ENCODE measurements at places on chromosomes 2 and 18. TPM values are rescaled to one million over a fixed set of nuclear protein-coding genes. Genes with fewer than 3 reads are reported as not detected.

DNA sequence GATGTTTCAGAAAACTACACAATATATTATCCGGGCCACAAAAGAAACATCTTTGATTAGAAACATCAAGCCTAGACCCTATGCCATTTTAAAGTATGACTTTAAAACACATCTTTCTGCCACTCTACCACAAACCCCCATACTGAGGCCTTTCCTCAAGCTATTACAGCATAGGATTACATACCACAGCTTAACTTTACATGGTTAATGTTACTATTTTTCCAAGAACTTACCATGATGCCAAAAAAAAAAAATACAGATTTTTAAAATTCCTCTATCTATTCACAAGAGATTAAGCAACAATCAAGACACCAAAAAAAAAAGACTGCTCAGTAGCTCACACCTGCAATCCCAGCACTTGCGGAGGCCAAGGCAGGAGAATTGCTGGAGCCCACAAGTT is 9.0 kb downstream of the NCKAP1 start:
- no peaks in the 10 kb centered on the region for H3K4me1 ChIP-seq
- DNase-seq = no peak
- H3K36me3 ChIP-seq = no peaks in the 10 kb centered on the region
- H3K27ac ChIP-seq = no peak overlapping the region
- no peaks in the 10 kb centered on the region for H3K27me3 ChIP-seq

DNA sequence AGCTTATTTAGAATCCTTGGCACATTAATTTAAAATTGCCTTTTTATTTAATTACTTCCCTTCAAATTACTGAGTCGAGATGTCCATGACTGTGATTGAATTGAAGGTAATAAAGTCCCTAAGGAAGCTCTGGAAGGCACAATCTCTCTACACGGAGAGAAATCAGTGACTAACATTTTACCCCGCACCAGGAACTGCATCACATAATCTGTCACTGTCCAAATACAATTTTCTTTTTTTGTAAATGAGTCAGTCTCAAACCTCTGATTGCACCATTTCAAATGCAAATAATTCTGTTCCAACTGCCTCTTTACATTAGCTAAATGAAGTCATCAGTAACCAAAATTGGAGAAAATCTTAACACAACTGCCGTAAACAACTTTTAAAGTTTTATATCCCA is 311.9 kb downstream of the CCDC178 start:
- no peaks in the 10 kb centered on the region for H3K4me1 ChIP-seq
- no peaks in the 10 kb centered on the region for H3K27me3 ChIP-seq
- no peak for DNase-seq
- no peak overlapping the region for H3K27ac ChIP-seq
- no peak overlapping the region for H3K4me3 ChIP-seq
- H3K36me3 ChIP-seq = no peaks in the 10 kb centered on the region

- H3K4me3 ChIP-seq = no peak overlapping the region
- no peaks in the 10 kb centered on the region for H3K4me1 ChIP-seq
- no peaks in the 10 kb centered on the region for H3K36me3 ChIP-seq
- no peak overlapping the region for H3K27ac ChIP-seq
- DNase-seq = no peak
Observed at GRCh38 chr18:9753846-9754245, 45.7 kb downstream of the RAB31 start.

SP9 gene
- total RNA-seq = 0.11 TPM

GRCh38 chr2:143823296-143823695 is 694.1 kb downstream of the ARHGAP15 start:
- no peak for DNase-seq
- H3K36me3 ChIP-seq = no peaks in the 10 kb centered on the region
- H3K27me3 ChIP-seq = no peaks in the 10 kb centered on the region

- peaks cover 3% of the 10 kb centered on the region for H3K4me1 ChIP-seq
- H3K27ac ChIP-seq = no peak overlapping the region
- DNase-seq = no peak
- H3K36me3 ChIP-seq = no peaks in the 10 kb centered on the region
- H3K4me3 ChIP-seq = no peak overlapping the region
- no peaks in the 10 kb centered on the region for H3K27me3 ChIP-seq
Observed at GRCh38 chr2:113228991-113229716, 49.6 kb downstream of the PAX8 start.

- H3K4me3 ChIP-seq = no peak overlapping the region
- H3K4me1 ChIP-seq = no peaks in the 10 kb centered on the region
- H3K36me3 ChIP-seq = no peaks in the 10 kb centered on the region
- H3K27ac ChIP-seq = no peak overlapping the region
- no peak for DNase-seq
Observed at GRCh38 chr2:56380861-56381260, 197.1 kb downstream of the CCDC85A start.

FAP gene
- not detected for total RNA-seq

CHRND gene
- total RNA-seq = not detected

DNA sequence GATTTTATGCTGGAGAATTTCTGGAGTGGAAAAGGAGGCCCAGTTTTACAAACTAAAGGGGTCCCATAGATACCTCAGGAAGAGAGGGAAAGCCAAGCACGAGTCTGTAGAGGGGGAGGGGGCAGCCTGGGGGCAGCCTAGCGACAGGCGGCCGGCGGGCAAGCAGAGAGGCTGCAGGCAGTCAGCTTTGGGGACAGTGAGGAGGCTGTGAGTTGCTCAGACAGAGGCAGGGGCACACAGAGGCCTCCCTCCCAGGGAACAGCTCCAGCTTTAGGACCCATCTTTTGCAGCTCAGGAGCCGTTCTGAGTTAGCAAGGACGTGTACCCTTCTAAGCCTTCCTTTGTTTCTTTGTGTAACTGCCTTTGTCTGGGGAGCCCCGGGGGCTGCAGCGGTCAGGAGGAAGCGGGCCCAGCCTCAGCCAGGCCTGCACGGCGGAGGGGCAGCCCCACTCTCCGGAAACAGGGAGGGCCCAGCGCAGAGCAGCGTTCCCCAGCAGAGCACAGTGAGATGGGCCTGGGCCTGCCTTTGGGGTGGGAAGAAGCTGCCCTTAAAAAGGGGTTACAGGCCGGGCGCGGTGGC is 41.1 kb upstream of the RALBP1 start:
- H3K4me1 ChIP-seq = peaks cover 11% of the 10 kb centered on the region
- no peaks in the 10 kb centered on the region for H3K27me3 ChIP-seq
- H3K4me3 ChIP-seq = no peak overlapping the region
- peak; percentile 55 for DNase-seq
- H3K36me3 ChIP-seq = no peaks in the 10 kb centered on the region
- H3K27ac ChIP-seq = no peak overlapping the region

DNA sequence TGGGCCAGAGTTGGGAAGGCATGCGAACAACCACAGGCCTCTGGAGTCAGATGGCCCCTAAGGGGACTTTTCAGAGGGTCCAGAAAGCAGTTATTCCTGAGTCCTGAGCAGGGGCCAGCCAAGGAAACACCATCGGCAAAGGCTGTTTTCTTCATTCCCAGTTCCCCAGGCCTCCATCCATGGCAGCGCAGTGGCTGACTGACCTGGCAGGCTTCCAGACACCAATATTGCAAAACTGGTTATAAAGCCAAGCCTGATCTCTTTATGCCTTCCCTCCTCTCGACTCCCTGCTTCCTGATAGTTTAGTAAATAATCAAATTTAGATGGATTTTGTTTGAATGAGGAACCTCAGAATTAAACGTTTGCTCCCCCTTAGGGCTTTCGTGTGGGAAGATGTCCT is 133.4 kb upstream of the ITGA6 start:
- no peaks in the 10 kb centered on the region for H3K36me3 ChIP-seq
- no peak for DNase-seq
- peaks cover 10% of the 10 kb centered on the region for H3K4me1 ChIP-seq
- H3K27ac ChIP-seq = no peak overlapping the region

GRCh38 chr2:144402251-144402650 is 117.7 kb downstream of the ZEB2 start:
- no peak overlapping the region for H3K4me3 ChIP-seq
- no peak overlapping the region for H3K27ac ChIP-seq
- no peaks in the 10 kb centered on the region for H3K36me3 ChIP-seq
- H3K27me3 ChIP-seq = no peaks in the 10 kb centered on the region

GRCh38 chr2:120448961-120449810 is 103.2 kb downstream of the INHBB start:
- H3K4me1 ChIP-seq = no peaks in the 10 kb centered on the region
- no peak for DNase-seq
- no peaks in the 10 kb centered on the region for H3K36me3 ChIP-seq

COLEC11 gene
- 0.47 TPM for total RNA-seq

TDRD15 gene
- not detected for total RNA-seq

GRCh38 chr2:149824136-149824535 is 236.6 kb upstream of the MMADHC start:
- DNase-seq = no peak
- no peaks in the 10 kb centered on the region for H3K36me3 ChIP-seq
- H3K27ac ChIP-seq = no peak overlapping the region
- H3K4me1 ChIP-seq = no peaks in the 10 kb centered on the region

MC5R gene
- 0.31 TPM for total RNA-seq

GRCh38 chr2:180716186-180717180 is 263.9 kb upstream of the UBE2E3 start:
- H3K4me1 ChIP-seq = no peaks in the 10 kb centered on the region
- H3K4me3 ChIP-seq = no peak overlapping the region
- no peaks in the 10 kb centered on the region for H3K27me3 ChIP-seq
- H3K36me3 ChIP-seq = no peaks in the 10 kb centered on the region
- H3K27ac ChIP-seq = no peak overlapping the region

CD302 gene
- 0.61 TPM for total RNA-seq

DNA sequence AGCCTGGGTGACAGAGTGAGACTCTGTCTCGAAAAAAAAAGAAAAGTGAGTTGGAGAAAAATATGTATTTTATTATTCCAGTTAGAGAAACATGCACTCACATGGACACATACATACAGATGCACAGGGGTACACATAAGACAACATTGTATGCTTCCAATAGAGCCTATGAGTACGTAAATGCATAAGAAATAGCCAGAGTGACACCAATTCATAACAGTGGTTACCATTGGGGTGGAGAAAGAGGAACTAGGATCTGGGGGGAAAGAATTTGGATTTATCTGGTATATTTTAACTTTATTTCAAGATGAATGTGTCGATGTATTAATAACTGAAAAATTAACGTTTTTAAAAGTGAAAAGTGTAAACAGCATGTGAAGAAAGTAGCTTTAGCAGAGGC is 16.1 kb downstream of the IL36A start:
- no peak for DNase-seq
- no peaks in the 10 kb centered on the region for H3K36me3 ChIP-seq
- no peak overlapping the region for H3K27ac ChIP-seq
- H3K4me1 ChIP-seq = no peaks in the 10 kb centered on the region
- H3K27me3 ChIP-seq = no peaks in the 10 kb centered on the region

GRCh38 chr18:51617572-51618260 is 420.2 kb upstream of the MEX3C start:
- no peak overlapping the region for H3K4me3 ChIP-seq
- no peak for DNase-seq
- H3K27ac ChIP-seq = no peak overlapping the region
- H3K4me1 ChIP-seq = no peaks in the 10 kb centered on the region

- H3K27me3 ChIP-seq = no peaks in the 10 kb centered on the region
- H3K36me3 ChIP-seq = no peaks in the 10 kb centered on the region
- H3K4me1 ChIP-seq = peaks cover 15% of the 10 kb centered on the region
- no peak overlapping the region for H3K27ac ChIP-seq
Observed at GRCh38 chr2:55168221-55169154, 63.6 kb downstream of the CLHC1 start.

TM4SF20 gene
- total RNA-seq = not detected

DNA sequence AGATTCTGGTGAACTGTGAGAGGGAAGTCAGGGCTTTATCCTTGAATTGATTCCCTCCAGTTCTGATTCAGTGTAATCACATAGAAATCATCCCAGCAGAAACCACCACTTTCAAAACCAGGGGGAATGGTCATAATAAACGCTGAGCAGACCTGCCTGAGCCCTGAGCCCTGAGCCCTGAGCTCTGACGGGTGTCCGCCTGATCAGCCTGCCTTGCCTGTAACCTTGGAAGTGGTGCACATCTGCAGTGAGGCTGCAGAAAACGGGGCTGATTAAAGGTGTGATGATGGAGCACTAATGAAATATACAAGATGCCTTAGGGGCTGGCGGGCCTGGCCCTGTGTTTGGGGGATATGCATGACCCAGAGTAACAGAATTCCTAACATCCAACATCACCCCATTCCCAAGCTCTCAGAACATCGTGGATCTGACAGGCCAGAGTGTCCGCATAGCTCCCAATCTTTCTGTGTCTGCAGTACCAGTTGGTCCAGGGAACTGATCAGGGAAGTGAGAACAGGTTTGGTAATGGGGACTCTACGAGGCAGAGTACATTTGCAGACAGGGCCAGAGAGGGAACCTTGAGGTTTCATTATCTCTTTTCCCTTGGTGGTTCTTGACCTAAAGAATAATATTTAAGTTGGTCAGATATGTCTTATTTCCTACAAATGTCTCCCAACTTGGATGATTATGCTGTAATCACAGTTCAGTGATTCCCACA is 37.8 kb downstream of the KCTD18 start:
- H3K4me1 ChIP-seq = peaks cover 3% of the 10 kb centered on the region
- DNase-seq = no peak
- H3K27ac ChIP-seq = no peak overlapping the region

GAL3ST2 gene
- total RNA-seq = not detected

CNGA3 gene
- not detected for total RNA-seq
